ENCODE measurements at places on chromosomes 5 and 9.

DNA sequence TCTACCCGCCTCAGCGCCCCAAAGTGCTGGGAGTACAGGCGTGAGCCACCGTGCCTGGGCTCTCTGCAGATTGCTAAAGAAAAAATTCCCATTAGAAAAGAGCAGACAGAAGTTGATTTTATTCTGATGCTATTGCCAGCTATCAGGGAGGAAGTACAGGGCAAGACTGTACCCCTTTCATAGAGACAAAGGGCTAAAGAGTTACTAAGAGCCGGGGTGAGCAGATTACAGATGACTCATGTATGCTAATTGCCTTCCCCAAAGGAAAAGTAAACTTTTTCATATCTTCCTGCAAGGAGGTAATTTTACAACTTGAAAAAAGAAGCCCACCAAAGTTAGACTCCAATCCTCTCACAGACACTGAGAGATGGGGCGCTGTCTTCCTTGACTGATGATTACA is 42.3 kb upstream of the MCTP1 start:
- DNase-seq, result no peak

- DNase-seq, result no peak
These were observed 167.8 kb downstream of the GABRB2 start for GRCh38 chr5:161378701-161379100.

DNA sequence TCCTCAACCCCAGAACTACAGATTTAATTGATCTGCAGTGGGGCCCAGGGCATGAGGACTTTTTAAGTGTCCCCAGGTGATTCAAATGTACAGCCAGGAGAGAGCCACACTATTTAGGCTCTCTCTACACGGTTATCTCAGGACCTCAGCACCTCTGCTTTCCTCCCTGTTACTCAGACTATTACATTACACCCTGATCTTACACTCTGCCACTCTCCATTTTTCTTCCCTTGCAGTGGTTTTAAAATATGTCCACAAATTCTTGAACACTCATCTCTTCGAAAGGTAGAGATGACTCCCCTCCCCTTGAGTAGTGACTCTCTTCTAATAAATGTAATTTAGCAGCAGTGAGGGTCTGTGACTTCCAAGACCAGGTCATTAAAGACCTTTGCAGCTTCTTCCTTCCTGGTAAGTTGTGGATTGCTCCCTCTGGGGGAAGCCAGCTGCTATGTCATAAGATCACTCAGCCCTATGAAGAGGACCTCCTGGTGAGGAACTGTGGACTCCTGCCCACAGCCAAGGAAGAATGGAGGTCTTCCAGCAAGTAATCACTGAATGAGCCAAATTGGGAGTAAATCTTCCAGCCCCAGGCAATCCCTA is 87.5 kb upstream of the SSBP2 start:
- DNase-seq, result peak; percentile 63

DNA sequence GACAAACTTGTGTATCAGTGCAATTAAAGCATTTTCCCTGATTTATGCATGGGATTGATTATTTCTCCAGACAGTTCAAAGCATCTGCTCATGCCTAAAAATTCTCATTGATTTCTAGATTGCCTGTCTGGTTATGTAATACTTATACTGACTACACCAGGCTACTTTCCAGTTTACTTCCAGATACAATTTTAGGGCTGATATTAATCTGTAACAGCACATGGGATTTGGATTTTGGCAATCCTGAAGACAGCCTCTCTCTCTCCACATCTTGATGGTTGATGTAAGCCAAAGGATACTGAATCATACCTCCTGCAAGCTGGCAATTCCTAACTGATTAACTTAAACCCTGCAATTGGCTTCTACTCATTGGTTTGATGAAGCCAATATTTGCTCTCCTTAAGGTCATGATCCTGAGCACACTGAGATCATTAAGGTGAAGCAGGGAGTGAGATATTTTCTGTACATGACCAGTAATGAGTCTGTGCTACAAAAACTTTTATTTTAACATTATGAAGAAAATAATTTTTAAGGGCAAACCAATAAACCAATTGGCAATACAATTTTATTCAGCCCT is 25.7 kb upstream of the FBXL7 start:
- DNase-seq, result no peak

- DNase-seq, result peak; percentile 84
These were observed 10.5 kb upstream of the IRF1 start for GRCh38 chr5:132500931-132501628.

DNA sequence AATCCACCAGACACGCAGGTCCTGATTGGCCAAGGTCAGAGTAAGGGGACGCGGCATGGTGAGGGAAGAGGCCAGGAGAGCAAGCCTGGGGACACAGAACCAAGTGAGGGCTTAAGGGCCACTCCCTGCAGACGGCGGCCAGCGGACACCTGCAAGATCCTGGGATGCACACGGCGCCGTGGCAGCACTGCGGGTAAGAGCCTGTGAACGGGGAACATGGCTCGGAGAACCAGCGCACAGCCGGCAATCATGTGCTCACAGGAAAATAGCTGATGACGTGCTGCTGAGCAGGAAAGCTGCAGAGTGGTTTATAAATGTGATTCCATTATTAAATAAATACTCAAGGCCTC is 27.0 kb upstream of the NSMF start:
- DNase-seq, result peak; percentile 44

DNA sequence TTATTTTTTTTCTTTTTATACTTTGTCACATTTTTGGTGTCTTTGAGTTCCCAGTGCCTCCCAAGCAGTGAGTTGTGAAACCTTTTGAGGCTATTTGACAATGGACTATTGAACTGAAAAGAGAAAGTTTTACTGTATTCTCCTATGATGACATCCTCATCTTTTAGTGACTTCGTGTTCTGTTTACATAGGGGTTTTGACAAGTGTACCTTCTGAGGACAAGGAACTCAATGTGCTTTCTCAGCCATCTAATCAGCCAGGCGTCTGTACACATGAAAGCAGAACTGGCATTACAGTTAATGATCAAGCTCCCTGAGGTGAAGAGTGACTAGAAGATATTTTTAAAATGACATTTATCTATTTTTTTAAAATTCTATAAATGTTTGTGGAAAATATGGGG is 175.5 kb downstream of the ANXA1 start:
- no peak for DNase-seq

GRCh38 chr5:152403046-152403445 is 2.0 kb downstream of the NMUR2 start:
- DNase-seq, result no peak

GRCh38 chr9:97640325-97640724 is 6.7 kb downstream of the NCBP1 start:
- peak; percentile 6 for DNase-seq

- no peak for DNase-seq
These were observed 38.9 kb downstream of the EXD3 start for GRCh38 chr9:137383784-137384756.

- no peak for DNase-seq
These were observed 3.6 kb upstream of the SPATA24 start for GRCh38 chr5:139407517-139407916.

All from DMS53 (cell line).